ENCODE measurements at places on chromosomes 2 and 18.

DNA sequence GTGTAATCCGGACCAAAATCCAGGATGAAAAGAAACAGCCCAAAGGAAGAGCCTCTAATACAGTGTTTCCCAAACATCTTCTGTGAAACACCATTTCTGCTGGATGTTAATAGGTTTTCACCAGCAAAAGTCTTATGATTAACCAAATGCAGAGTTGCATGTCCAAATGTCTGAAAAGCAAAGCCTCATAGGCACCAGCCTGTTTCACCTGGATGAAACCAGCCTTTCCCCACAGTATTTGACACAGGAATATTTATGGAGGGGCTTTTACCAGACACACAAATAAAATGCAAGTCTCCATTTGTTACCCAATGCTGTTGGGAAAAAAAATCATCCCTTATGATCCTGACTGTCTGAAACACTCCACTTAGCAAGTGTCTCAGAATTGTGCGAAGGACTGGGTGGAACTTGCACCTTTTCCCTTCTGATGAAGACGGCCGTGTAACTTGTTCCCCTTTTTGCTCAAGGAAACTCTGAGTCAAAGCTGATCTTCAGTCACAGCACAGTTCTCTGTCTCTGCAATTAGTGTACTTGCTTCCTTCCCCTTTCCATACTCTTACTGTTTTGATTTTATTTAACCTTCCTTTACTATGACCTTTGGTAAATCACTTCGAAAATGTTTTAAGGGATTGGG, 70.3 kb upstream of the IL1R2 start:
- H3K27me3 ChIP-seq: no peaks in the 10 kb centered on the region
- DNase-seq: no peak
- H3K36me3 ChIP-seq: no peaks in the 10 kb centered on the region
- H3K27ac ChIP-seq: no peak overlapping the region
- H3K4me3 ChIP-seq: no peak overlapping the region

DNA sequence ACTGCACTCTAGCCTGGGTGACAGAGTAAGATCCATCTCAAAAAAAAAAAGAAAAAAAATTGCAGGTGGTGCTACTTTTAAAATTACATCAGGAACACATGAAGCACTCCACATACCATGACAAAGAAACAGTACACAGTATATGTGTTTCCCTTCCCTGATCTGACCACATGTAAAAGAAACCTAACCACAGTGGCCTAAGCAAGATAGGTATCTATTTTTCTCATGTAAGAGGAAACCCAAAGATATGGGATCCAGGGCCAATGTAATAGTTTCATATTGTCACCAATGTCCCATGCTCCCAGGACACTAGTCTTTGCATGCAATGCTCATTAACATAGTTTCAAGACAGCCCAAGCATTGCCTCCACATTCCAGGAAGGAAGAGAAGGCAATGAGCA, 99.9 kb downstream of the DYM start:
- DNase-seq: no peak
- no peak overlapping the region for H3K27ac ChIP-seq
- H3K4me3 ChIP-seq: no peak overlapping the region
- H3K36me3 ChIP-seq: no peaks in the 10 kb centered on the region

- H3K27ac ChIP-seq: no peak overlapping the region
- DNase-seq: no peak
- no peaks in the 10 kb centered on the region for H3K36me3 ChIP-seq
- no peaks in the 10 kb centered on the region for H3K4me1 ChIP-seq
- H3K4me3 ChIP-seq: no peak overlapping the region
- H3K27me3 ChIP-seq: no peaks in the 10 kb centered on the region
These were observed 1470.3 kb upstream of the ACVR2A start for GRCh38 chr2:146374505-146374904.

DNA sequence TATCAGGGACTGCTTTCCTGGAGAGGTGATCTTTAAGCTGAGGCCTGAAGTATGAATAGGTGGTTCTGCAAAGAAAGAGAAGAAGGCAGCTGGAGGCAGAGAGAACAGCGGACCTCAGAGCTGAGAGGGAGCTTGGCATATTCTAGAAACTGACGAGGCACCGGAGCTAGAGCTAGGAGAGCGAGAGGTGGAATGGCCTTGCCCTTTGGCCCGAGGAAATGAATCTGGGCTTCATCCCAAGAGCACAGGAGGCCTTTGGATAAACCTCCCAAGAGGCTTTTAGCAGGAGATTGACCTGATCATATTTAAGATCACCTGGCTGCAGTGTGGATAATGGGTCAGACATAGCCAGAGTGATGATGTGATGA, 7.9 kb downstream of the DYSF start:
- no peaks in the 10 kb centered on the region for H3K36me3 ChIP-seq
- H3K27ac ChIP-seq: no peak overlapping the region
- no peak for DNase-seq
- no peaks in the 10 kb centered on the region for H3K4me1 ChIP-seq
- no peak overlapping the region for H3K4me3 ChIP-seq
- H3K27me3 ChIP-seq: no peaks in the 10 kb centered on the region

DNA sequence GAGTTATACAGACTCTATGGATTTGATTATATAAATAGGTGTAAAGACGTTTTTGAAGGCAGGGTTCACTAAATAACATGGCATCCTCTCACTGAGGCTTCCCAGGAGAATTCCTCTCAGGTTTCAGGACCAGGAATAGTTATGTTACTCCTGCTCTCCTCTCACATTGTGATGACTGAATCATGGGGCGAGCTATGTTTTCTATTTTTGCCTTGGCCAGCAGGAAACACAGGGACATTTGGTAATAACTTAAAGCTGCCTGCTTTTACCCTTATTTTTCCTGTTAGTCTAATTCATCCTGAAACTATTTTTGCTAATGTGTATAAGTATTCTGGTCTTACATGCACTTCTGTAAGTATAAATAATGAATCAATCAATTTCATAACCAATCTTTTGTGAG, 115.3 kb upstream of the ITGB6 start:
- no peaks in the 10 kb centered on the region for H3K27me3 ChIP-seq
- H3K4me1 ChIP-seq: peaks cover 14% of the 10 kb centered on the region
- no peaks in the 10 kb centered on the region for H3K36me3 ChIP-seq
